ENCODE measurements at places on chromosomes 12 and 14.

DNA sequence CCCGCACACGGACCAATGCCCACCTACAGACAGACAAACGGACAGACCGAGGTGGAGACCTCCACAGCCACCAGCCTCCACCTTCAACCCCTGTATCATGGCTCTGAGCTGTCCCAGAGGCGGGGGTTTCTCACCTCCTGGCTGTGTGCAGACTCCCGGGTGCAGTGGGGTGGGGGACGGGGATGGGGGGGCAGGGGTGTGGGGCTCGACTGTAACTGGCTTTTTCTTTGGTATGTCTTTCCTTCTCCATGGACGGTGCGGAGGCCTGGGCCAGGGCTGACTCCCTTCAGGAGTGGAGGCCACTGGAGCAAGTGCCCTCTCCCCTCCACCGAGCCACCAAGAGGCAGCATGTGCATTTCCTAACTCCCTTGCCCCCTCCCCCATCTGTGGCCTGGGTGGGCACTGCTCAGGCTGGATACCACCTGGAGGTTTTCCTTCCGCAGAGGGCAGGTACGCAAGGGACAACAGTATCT is 122.6 kb downstream of the ESRRB start:
- no peak for DNase-seq

DNA sequence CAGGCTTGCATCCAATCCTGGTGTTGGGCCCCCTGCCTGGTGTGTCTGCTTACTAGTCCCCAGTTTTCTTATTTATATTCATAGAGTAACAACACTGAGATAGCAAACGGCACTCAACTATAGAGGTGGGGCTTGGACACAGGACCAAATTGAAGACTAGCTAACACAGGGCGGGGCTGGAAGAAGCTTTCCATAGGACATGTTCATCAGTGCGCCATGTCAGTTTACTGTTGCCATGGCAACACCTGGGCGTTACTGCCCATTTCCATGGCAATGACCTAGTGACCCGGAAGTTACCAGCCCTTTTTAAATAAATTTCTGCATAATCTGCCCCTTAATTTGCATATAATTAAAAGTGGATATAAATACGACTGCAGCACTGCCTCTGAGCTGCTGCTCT is 275.5 kb upstream of the TMEM132C start:
- no peak for DNase-seq

GRCh38 chr12:108691998-108692808 is 39.1 kb downstream of the CORO1C start:
- no peak for DNase-seq

GRCh38 chr14:65958664-65959562 is 527.3 kb upstream of the CCDC196 start:
- DNase-seq = no peak

DNA sequence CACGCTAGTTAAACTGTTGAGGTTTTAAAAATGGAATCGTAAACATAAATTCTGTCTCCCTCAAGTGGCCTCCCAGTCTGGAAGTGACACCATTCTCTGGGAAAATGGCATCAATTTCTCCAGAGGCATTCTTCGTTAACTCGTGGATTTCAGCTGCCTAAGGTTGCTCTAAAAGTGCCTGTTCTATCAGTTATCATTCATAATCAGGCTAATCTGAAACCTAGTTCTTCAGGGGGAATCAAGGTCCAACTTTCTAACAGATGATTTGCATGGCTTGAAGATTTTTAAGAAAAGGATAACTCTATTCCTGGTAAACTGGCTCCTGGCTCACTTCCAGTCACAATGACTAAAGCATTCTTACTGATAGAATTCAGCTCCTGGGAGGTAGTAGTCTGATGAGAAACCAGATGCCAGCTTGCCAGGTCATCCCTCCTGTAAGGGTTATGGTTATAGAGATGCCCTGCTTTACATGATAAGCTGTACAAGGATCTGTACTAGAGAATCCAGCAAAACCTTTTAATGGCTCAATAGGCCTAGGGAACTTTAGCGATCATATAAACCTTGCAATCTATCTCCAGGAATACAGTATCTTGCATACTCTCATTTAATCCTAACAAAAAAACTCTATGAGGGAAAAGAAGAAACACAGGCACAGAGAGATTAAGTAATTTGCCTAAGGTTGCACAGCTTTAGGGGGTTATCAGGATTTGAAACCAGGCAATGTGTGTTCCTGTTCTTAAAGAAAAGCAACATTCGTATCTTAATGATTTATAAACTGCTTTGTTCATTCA is 1.5 kb downstream of the L3HYPDH start:
- no peak for DNase-seq

DNA sequence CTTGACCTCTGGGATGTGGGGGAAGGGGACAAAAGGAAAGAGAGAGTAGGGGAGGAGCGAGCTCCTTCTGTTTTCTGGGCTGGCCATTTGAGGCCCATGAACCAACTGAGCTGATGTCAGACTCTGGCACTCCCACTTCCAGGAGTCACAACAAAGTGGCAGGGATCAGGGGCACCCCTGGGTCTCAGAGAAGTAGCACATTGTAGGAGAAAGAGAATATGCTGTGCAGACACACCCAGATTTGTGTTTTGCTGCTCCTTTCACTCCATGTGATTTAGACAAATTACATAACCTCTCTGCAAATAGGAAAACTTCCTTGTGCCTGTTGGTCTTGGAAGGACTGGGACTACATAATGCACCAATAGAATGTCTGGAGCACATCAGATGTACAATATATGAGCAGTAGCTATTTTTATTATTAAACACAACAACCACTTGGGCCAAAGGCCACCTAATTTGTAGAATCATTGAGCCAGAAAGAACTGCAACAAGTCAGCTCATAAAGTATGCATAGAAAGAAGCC is 265.5 kb downstream of the ZFP36L1 start:
- no peak for DNase-seq

DNA sequence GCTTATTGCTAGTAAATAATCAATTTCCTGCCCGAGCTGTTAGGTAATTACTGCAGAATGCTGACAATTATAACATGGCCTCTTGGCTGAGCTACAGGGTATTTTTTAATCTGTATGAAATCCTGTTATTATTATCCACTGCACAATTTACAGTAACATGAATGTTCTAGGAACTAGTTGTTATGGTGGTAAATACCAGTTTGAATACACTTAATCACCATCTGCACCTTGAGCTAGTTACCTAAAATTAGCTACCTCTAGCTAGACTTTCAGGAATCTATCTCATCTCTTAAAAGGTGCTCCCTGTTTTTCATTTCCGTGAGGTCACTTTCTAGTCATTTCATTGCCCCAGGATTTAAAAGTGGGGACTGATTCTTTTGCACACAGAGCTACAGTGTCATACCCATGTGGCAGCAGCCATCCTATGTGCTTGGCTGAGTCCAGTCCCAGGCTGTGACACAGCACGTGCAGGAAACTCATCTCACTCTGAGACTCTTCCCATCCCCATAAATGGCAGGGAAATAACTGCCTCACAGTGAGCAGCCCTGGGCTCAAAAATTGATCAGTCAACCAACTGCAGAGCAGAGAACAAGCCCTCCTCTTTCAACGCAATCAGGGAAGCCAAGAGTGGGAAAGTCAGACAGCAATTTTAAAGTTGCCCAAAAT is 37.6 kb downstream of the DCP1B start:
- DNase-seq = no peak

DNA sequence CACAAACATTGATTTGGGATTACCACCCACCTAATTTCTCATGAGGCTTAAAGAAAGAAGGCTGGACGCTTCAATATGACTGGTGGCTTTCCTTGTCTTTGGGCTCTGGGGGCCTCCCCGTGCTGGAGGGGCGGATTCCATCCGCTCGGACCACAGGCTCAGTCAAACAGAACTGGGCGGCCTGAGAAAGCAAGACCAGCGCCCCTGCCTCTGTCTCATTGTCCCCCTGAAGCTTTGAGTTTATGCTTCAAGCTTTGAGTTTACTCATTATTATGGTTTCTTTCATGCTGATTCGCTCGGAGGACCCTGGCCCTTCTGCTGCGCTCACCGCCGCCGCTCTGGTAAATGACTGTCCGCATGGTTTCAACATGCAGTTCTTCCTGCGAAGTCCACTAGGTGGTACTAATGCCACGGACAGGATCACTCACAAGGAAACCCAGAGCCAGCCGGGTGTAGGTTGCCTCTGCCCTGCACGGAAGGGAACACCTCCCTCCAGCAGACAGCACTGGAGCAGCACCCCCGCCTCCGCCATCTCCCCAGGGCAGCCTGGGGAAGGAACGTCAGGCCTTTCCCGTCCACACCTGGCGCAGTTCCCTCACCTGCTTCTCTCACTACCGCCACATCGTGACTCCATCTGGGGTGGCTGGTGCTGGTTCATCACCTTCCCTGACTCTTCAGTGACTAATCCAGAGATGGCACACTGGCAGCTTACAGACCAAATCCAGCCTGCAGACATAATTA is 13.2 kb upstream of the TIGAR start:
- DNase-seq = no peak

DNA sequence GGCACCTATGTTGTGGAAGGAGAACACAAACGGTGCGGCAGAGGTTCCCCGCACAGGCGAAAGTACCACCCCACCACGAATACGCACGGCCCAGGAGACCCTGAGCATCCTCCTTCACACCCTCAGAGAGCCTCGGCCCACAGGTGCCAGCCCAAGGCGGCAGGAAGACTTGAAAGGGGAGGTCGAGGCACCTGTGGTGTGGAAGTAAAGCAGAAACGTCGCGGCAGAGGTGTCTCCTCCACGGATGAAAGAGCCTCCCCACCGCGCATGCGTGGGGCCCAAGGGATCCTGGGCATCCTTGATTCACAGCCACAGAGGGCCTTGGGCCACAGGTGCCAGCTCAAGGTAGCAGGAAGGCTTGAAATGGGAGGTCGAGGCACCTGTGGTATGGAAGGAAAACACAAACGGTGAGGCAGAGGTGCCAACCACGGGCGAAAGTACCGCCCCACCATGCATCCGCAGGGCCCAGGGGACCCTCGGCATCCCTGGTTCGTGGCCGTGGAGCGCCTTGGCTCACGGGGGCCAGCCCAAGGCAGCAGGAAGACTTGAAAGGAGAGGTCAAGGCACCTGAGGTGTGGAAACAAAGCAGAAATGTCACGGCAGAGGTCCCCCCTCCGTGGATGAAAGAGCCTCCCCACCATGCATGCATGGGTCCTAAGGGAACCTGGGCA is 380.1 kb downstream of the ALG10 start:
- DNase-seq = no peak

GRCh38 chr12:7162691-7163114 is 26.8 kb upstream of the PEX5 start:
- peak; percentile 27 for DNase-seq

- no peak for DNase-seq
Observed at GRCh38 chr14:35412272-35413056, 7.9 kb upstream of the NFKBIA start.

Data from activated T-cell treated with anti-CD3 and anti-CD28 coated beads for 48 hours (primary cell).